ENCODE measurements at places on chromosomes 2 and 18.
A peak's percentile ranks its signal among the peaks of the same experiment; 100 is the strongest.

DNA sequence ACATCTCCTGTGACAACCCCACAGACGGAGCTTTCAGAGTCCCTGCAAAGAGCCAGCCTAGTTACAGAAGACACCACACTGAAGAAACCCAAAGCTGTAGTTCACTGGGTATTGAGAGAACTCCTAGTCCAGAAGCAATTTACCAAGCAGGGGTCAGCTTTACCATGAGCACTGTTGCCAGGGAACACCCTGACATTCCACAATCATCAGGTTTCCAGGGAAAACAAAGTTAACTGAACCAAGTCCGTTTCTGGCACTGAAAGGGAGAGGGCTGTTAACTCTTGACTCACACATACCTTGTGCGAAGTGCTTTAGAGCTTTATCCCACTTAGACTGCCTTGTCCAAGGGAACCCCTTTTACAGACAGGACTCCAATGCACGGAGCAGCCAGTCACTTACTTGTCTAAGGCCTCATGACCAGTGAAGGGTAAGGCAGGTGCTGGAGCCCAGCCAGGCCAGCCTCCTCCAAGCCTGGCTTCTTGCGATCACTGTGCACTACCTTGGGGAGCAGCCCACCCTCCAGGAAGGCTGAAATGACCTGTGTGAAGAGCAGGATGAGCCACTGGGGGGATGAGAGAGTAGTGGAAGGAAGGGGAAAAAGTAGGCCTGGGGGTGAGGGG, 53.9 kb downstream of the REEP1 start:
- no peak for DNase-seq

DNA sequence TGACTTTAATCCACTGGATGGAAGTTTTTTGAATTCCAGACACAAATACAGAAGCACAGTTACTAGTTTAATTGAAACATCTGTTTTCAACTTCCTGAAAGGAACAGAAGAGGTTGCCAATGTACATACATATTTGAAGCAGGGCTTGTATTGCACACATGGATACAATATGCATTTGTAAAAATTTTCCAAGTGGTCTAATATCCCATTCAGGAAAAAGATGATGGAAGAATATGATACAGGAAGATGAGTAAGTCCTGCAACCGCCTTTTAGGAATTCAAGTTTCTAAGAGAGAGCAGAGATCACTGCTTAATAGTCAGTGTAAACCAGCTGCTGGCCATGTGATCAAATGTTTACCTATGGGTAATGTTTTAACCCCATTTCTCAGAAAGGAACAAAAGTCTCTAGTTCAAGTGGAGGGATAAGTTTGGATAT, 265.4 kb downstream of the TRIB2 start:
- DNase-seq, result no peak

GRCh38 chr2:182182436-182182835, 196.8 kb downstream of the PPP1R1C start:
- no peak for DNase-seq

DNA sequence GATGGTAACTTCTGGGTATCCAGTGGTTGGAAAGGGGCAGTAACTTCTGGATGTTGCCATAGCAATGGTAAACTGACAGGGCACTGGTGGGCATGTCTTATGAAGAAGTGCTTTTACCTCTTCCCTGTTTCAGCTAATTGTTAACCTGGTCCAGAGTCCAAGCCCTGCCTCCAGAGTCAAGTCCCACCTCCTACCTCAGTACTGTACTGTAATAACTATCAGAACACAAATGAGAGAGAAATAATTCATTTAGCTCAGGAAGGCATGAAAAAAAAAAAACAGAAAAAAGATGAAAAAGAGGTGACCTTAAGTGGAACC, 237.0 kb downstream of the ZNF804A start:
- no peak for DNase-seq

DNA sequence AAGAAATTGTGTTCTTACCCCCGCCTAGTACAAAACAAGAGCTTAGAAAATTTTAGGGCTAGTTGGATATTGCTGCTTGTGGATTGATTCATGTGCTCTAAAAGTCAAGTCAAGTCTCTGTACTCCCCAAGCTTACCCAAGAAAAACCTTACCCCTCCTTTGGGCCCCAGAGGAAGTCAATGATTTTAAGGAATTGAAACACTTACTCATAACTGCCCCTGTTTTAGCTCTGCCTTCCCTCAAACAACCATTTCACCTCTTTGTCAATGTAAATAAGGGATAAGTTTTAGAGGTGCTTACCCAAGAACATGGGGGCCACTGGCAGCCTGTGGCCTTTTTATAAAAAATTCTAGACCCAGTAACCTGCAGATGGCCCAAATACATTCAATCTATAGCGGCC, 136.6 kb upstream of the RMP24 start:
- DNase-seq, result peak; percentile 59

DNA sequence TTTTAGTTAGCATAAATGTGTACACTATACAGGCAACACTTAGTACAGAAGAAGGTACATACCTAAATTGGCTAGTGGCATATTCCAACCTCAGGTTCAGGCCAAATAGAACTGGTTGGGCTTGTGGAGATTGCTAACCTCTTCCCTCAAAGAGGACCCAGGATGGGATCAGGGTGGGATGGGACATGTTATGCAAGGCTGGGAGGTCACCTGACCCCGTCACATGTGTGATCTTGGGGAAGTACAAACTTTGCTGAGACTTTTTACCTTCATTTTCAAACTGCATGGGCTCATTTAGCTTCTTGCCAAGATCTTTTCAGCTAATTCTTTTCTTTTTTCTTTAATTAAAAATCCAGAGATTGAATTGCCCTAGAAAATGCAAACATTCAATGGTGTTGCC, 36.9 kb downstream of the TMEM17 start:
- no peak for DNase-seq

DNA sequence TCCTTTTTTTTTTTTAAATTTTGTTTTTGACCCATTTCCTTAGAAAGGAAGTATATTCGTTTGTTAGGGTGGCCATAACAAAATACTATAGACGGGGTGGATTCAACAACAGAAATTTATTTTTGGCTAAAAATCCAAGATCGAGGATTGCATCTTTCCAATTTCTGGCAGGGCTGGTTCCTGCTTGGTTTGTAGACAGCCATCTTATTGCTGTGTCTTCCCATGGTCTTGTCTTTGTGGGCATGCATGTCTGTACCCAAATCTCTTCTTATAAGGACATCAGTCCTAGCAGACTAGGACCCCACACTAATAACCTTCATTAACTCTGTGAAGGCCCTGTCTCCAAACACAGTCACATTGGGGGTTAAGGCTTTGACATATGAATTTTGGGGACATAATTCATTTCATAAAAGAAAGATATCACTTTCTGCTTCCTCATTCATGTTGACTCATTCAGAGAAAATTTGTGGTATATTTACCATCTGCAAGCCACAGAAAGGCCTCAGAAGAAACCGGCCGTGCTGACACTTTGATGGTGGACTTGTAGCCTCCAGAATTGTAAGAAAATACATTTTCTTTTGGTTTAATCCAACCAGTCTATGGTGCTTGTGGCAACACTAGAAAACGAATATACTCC, 262.1 kb downstream of the LPIN1 start:
- peak; percentile 68 for DNase-seq

DNA sequence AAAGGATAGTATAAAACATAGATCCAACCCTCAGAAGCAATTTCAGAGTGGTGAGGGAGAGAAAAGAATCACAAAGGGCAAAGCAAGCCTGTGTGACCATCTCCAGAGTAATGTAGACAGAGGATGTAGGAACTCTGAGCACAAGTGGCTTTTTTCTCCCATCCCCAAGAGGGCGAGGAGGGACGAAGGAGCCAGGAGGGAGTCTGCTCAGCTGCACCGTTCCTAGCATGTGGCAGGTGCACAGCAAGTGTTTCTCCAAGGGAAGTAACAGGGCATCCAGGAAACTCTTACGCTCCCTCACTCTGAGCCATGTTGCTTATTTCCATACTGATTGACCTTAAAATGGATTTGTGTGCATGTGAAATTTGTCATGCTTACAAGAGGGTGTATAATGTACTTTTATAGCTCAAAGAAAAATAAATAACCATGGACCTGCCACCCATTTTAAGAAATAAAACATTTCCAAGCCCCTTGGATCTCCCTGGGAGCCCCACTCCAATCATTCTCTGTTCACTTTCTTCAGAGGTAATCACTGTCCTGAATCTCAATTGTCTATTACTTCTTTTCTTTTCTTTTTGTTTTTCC, 37.8 kb upstream of the SEC11C start:
- no peak for DNase-seq

GRCh38 chr2:149246186-149246585, 84.2 kb upstream of the LYPD6 start:
- no peak for DNase-seq

DNA sequence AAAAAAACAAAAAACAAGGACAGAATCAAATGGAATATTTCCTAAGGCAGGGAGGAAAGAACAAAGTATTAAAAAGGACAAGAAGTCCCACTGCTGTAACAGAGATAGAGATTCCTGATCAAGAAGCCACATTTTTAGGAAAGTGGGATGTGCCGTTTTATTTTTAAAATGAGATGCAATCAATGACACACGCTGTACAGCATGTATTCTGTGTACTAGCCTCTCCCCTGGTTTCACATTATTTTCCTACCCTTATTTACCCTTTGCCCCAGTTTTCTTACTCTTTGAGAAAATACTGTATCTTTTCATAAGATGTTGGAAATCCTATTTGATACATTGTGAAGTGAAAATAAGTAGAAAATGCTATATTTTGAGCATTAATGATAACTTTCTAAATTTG, 45.8 kb downstream of the E2F6 start:
- DNase-seq, result no peak

- DNase-seq, result no peak
These were observed 563.1 kb upstream of the PIK3C3 start for GRCh38 chr18:41391616-41392595.

GRCh38 chr2:239127513-239127912, 273.3 kb downstream of the HDAC4 start:
- no peak for DNase-seq

GRCh38 chr2:183389546-183390080, 265.4 kb downstream of the NUP35 start:
- no peak for DNase-seq

- DNase-seq, result no peak
These were observed 98.1 kb downstream of the RTP5 start for GRCh38 chr2:241967467-241968144.

GRCh38 chr18:10168477-10168876, 254.7 kb downstream of the VAPA start:
- no peak for DNase-seq

GRCh38 chr2:2826621-2827020, 495.5 kb upstream of the MYT1L start:
- DNase-seq, result no peak

- DNase-seq, result no peak
These were observed 721.0 kb upstream of the PKDCC start for GRCh38 chr2:41326851-41327250.

DNA sequence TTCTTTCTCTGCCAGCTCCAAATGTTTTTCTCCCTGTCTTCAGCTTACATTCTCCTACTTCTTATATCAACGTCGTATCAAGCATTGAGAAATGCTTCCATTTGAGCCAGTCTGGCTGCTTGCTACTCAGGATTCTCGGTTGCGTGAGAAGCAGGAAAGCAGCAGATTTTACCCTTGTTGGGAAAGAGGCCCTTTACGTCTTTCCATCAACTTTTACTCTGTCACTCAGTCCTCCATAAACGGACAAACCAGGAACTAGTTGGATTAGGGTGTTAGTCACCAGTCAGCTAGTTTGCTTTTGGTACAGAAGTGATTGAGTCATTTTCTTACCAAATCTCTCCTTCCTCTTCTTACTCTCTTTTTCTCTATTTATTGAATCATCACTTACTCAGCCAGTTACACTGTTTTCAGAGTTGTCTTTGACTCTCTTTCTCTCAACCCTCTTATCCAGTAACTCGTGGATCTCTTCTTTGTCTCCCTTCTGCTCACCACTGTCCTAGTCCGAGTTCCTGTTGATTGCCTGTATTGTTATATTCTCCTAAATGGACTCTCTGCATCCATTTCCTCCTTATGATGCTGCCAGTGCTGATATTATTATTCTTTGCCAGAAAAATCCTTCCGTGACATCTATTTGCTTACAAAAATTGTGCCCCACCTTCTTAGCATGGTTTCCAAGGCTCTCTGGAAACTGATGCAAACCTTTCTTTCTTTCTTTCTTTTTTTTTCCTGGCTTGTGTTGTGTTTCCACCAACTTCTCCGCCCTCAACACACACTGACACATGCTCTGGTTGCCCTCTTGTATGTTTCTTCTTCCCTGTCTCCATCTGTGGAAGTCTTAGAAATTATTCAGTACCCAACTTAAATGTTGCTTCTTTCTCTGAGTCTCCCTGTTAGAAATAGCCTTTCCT, 61.5 kb downstream of the VRK2 start:
- no peak for DNase-seq

GRCh38 chr2:34523958-34524514, 924.9 kb upstream of the FAM98A start:
- no peak for DNase-seq

- no peak for DNase-seq
These were observed 150.1 kb upstream of the RMP24 start for GRCh38 chr18:35822413-35822812.

GRCh38 chr2:106886916-106887758, 1.2 kb upstream of the ST6GAL2 start:
- no peak for DNase-seq

- DNase-seq, result no peak
These were observed 792.6 kb downstream of the EPHA4 start for GRCh38 chr2:220779511-220779910.

GRCh38 chr2:202035089-202035940, 1.7 kb downstream of the FZD7 start:
- DNase-seq, result no peak

GRCh38 chr2:142100970-142101369, 29.8 kb downstream of the LRP1B start:
- no peak for DNase-seq

- no peak for DNase-seq
These were observed 23.9 kb downstream of the SNTG2 start for GRCh38 chr2:974502-974901.

GRCh38 chr2:72926811-72927465, 9.6 kb downstream of the EMX1 start:
- DNase-seq, result no peak

DNA sequence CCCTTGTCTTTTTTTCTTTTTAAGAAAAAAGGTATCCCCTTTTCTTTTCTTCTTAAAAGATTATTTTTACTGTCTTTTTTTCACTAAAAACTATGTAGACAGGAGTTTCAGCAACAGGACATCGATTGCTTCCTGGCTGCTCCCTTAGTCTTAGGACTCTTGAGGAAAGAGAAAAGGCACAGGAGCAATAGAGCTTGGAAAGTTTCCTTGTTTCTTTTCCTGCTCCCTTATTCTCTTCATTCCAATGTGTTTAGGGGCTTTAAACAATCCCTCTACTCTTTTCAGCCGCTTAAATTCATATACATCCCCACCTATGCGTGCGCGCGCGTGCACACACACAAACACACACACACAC, 225.9 kb upstream of the FBXO11 start:
- no peak for DNase-seq

DNA sequence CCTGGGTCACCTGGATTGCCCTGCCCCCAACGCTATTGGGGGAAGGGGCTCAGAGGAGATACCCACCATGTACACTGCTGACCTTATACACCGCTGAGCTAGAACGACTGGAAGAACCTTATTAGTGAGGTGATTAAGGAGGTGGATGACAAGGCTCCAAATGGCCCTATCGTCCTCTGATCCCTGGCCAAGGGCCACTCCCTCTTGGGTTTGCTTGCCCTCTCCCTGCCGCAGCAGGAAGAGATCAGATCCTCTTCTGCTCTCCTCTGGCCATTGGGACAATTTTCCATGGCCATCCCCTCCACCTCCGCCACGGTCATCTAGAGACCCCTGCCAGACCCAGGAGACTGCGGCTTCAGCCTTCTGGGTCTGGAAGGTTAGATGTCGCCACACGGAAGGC, 1.2 kb downstream of the ZNF514 start:
- DNase-seq, result no peak

- DNase-seq, result no peak
These were observed 568.9 kb upstream of the ACVR2A start for GRCh38 chr2:147275943-147276342.

GRCh38 chr2:39620067-39620466, 45.6 kb upstream of the TMEM178A start:
- no peak for DNase-seq
